ENCODE measurements at places on chromosomes 11 and 22. TPM values are rescaled to one million over a fixed set of nuclear protein-coding genes. Genes with fewer than 3 reads are reported as not detected.

CNTF gene
- total RNA-seq, result 5.3 TPM

PDGFB gene
- 12.6 TPM for total RNA-seq

MEI1 gene
- 1.8 TPM for total RNA-seq

FAT3 gene
- total RNA-seq, result 20.8 TPM

- DNase-seq, result no peak
- H3K27me3 ChIP-seq, result no peaks in the 10 kb centered on the region
- H3K27ac ChIP-seq, result peak overlapping the region; percentile 50
- H3K36me3 ChIP-seq, result peaks cover 5% of the 10 kb centered on the region
- peak overlapping the region; percentile 23 for H3K4me3 ChIP-seq
These were observed 21.8 kb upstream of the GNB1L start for GRCh38 chr22:19876314-19876940.

GRCh38 chr22:48180631-48181030 lies 1418.2 kb downstream of the TBC1D22A start:
- no peaks in the 10 kb centered on the region for H3K36me3 ChIP-seq
- no peak overlapping the region for H3K27ac ChIP-seq
- no peak overlapping the region for H3K4me3 ChIP-seq
- H3K4me1 ChIP-seq, result no peaks in the 10 kb centered on the region

DNA sequence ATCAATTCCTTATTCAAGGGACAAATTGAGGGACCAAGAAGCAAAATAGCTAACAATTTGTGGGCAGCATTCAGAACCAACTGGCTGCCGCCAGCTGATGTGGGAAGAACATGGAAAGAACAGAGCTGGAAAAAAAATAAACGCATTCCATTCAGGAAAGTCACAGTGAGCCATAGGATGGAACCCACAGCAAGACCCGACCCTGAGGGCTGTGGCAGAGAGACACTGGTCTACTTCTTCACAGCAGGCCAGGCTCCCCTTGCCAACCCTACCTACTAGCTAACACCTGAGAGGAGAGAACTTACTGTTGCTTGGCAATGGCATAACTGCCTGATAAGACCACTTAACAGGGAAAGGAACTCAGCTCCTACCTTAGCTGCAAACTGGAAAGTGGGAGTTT lies 123.5 kb upstream of the APOA1 start:
- H3K4me1 ChIP-seq, result peaks cover 6% of the 10 kb centered on the region
- no peaks in the 10 kb centered on the region for H3K27me3 ChIP-seq
- no peak overlapping the region for H3K27ac ChIP-seq
- H3K36me3 ChIP-seq, result no peaks in the 10 kb centered on the region
- H3K4me3 ChIP-seq, result no peak overlapping the region
- no peak for DNase-seq

- no peak overlapping the region for H3K4me3 ChIP-seq
- no peaks in the 10 kb centered on the region for H3K27me3 ChIP-seq
- no peaks in the 10 kb centered on the region for H3K4me1 ChIP-seq
- H3K27ac ChIP-seq, result no peak overlapping the region
- DNase-seq, result no peak
These were observed 52.4 kb downstream of the CELSR1 start for GRCh38 chr22:46484861-46485595.

DNA sequence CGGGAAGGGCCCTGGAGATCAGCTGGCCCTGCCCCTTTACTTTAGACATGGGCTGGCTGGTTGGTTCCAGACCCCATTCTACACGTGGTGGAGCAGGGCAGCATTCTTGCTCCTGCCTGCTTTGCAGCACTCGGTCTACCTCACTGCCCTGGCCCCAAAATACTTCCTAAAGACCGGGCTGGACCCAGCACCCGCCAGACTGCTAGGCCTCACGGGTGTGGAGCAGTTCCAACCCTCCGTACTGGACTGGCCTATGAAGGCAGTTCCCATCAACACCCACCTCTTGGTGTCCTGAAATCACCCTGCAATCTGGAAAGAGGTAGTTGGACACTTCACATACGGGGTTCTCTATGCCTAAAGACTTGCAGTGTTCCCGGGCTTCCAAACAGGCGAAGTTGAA lies 6.4 kb downstream of the MCAT start:
- no peaks in the 10 kb centered on the region for H3K4me1 ChIP-seq
- no peaks in the 10 kb centered on the region for H3K27me3 ChIP-seq
- DNase-seq, result no peak

DNA sequence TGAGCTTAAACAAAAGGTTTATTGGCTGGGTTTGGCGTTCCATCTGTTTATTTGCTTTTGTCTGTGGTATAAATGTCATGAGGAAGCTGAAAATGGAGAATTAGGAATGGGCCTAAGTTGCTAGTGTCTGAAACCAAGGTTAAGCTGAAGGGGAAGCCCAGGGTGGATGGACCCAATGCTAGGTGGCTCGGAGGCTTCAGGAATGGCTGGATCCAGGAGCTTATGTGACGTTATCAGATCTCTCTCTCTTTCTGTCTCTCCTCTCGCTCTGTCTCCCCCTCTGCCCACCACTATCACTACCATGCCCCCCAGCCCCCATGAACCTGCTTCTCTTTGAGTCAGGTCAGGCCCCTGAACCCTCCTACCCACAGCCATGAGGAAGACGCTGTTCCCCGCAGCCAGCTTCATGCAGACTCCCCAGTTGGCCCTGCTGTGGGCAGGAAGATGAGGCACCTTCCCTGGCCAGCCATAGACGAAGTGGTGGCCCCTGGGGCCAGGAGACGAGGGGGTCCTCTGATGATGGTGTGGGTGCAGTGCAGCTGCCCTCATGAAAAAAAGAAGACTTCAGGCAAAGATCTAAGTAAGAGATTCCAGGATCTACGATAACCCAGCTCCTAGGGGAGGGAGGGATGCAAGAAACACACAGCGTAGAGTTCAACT lies 101.5 kb downstream of the BRD1 start:
- H3K36me3 ChIP-seq, result no peaks in the 10 kb centered on the region
- no peaks in the 10 kb centered on the region for H3K4me1 ChIP-seq
- no peak overlapping the region for H3K4me3 ChIP-seq
- no peak overlapping the region for H3K27ac ChIP-seq
- DNase-seq, result no peak
- H3K27me3 ChIP-seq, result no peaks in the 10 kb centered on the region

Data from thoracic aorta (tissue), 2 donors.